ENCODE measurements at places on chromosomes 4 and X.
A peak's percentile ranks its signal among the peaks of the same experiment; 100 is the strongest.

- no peak for DNase-seq
Observed at GRCh38 chrX:155535866-155536265, 76.9 kb downstream of the TMLHE start.

DNA sequence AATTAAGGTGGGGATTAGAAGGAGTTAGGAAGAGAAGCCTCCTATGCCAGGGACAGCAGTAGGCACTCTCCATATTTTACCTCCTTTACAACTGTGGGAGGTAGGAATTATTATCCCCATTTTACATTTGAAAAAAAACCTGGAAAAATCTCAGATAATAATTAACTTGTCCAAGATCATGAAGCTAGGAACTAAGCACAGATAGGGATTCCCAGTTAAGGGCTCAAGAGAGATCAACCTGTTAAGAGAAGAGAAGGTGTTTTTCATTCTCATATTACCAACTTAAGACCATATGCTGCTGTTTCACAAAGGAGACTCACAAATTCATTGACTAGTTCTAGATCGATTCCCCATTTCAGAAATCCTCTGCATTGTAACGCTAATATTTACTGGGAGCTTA lies 16.1 kb upstream of the FAM47E start:
- DNase-seq, result no peak

- DNase-seq, result no peak
Observed at GRCh38 chr4:76784237-76784636, 113.7 kb downstream of the SOWAHB start.

DNA sequence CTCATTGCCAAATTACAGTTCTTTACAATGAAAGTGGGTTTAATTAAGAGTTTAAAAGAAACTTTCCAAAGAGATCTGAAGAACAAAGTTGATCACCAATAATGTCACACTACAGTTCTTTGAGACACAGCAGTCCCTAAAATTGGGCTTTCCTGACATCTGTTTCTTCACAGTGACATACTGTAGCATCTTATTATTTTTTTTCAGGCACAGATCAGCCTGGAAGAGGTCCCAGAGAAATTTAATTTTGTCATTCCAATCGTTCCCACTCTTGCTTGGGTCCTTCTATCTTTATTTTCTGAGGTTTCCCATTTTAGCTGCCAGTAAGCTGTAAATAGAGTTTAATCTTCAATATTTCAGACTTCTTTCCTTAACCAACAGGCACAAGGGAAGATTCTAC lies 143.1 kb upstream of the FRMPD4 start:
- DNase-seq, result no peak

GRCh38 chrX:105006996-105007395 lies 213.5 kb downstream of the TEX13A start:
- no peak for DNase-seq

DNA sequence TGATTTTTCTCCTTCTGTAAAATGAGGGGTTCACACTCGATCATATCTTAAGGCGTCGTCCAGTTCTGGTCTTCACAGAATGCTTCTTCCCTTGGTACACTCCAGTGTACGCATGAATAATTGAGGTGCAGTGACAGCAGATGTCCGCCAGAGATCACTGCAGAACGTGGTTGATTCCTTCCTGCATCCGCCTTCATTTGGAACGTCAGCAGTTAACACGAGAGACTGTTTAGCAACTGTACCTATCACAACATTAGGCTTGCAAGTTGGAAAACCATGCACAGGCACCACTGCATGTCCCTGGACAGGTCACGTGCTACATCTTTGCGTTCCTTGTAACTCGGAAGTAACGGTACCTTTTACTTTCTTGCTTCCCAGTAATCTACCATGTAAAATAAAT lies 66.0 kb upstream of the GEMIN8 start:
- peak; percentile 40 for DNase-seq

GRCh38 chr4:58665649-58666048 lies 1555.5 kb upstream of the IGFBP7 start:
- DNase-seq, result no peak

DNA sequence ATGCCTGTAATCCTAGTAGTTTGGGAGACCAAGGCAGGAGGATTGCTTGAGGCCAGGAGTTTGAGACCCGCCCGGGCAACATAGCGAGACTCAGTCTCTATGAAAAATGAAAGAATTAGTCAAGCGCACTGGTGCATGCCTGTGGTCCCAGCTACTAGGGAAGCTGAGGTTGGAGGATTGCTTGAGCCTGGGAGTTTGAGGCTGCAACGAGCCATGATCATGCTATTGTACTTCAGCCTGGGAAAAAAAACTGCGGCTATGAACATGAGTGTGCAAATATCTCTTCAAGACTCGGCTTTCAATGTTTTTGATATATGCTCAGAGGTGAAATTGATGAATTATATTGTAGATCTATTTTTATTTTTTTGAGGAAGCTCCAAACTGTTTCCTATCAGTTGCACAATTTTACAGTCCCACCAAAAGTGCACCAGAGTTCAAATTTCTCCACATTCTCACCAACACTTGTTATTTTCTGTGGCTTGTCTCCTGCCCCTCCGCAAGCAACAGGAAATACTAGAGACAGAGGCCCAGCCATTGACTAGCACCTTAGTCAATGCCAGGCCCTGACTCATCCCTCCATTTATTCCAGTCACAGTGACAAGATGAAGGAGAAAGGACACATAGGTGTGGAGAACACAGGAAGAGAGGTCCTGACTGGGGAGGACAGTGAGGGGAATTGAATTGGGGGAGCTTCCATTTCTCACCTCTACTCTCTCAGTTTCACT lies 33.1 kb upstream of the ZNF41 start:
- no peak for DNase-seq

DNA sequence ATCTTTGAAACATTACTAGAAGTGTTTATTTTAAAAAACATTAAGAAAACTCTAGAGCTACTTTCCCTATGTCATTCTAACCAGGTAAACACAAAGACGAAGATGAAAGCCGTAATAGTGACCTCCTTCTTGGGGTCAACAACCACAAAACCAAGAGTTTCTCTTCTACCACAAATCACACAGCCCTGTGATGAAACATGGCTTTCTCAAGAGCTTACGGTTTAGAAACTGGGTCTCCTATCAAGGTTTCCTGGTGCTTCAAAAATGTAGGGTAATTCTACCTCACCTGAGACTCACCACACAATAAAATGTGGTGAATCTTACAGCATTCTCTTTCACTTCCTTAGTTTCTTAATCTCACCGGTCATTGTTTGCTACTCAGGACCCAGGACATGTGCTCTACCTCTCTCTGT lies 50.9 kb downstream of the CORIN start:
- DNase-seq, result no peak

- DNase-seq, result no peak
Observed at GRCh38 chr4:44674471-44674870, 3.7 kb upstream of the GUF1 start.

GRCh38 chrX:40156470-40157227 lies 58.9 kb upstream of the BCOR start:
- no peak for DNase-seq

- DNase-seq, result no peak
Observed at GRCh38 chrX:153524234-153524633, 6.8 kb downstream of the ATP2B3 start.

DNA sequence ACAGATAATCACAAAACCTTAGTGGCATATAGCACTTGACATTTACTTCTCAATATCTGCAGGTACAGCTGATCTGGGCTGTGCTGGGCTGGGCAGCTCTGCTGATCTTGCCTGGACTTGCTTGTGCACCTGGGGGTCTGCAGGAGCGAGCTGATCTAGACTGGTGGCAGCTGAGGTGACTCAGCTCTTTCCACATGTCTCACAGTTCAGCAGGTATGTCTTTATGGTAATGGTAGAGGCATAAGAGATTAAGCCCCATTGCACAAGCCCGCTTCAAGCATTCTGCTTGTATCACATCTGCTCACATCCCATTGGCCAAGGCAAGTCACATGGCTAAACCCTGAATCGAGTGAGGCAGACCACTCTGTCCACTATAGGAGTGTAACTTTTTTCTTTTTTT lies 506.7 kb downstream of the BCOR start:
- no peak for DNase-seq

- DNase-seq, result no peak
Observed at GRCh38 chr4:1040344-1041146, 29.1 kb downstream of the FGFRL1 start.

- DNase-seq, result no peak
Observed at GRCh38 chr4:113955948-113956347, 23.5 kb downstream of the ARSJ start.

GRCh38 chr4:149534779-149535178 lies 280.9 kb downstream of the IQCM start:
- DNase-seq, result no peak

Data from CD4-positive, alpha-beta memory T cell (primary cell).